ENCODE measurements at places on chromosomes 3 and 15. TPM values are rescaled to one million over a fixed set of nuclear protein-coding genes. Genes with fewer than 3 reads are reported as not detected.

Gene ECE2
- not detected for total RNA-seq

Gene SMCO1
- total RNA-seq: not detected

Gene MORC1
- 0.11 TPM for total RNA-seq

DNA sequence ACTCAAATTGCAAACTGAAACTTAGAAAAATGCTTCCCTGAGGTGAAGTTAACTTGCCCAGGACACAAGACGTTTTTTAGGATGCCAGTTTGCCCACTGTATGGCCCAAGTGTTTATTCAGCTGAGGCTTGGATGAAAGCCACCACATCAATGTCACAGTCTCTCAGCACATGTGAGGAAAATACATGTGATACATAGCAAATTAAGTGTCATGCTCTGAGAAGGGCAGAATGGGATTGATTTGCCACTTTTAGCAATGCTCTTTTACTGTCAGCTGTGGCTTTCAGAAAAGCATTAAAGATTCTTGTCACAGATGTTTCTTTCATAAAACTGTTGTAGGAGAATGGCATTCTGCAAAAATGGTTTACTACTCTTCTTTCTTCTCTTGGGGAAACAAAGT, 165.5 kb downstream of the ZIC1 start:
- no peak for DNase-seq
- no peaks in the 10 kb centered on the region for H3K27me3 ChIP-seq
- H3K4me1 ChIP-seq: no peaks in the 10 kb centered on the region
- H3K27ac ChIP-seq: no peak overlapping the region

GRCh38 chr3:102189956-102190723, 244.7 kb upstream of the ZPLD1 start:
- no peaks in the 10 kb centered on the region for H3K4me1 ChIP-seq
- H3K36me3 ChIP-seq: no peaks in the 10 kb centered on the region
- no peaks in the 10 kb centered on the region for H3K27me3 ChIP-seq

GRCh38 chr3:16522834-16523233, 9.3 kb upstream of the RFTN1 start:
- no peak overlapping the region for H3K4me3 ChIP-seq
- H3K27me3 ChIP-seq: no peaks in the 10 kb centered on the region
- DNase-seq: no peak
- no peaks in the 10 kb centered on the region for H3K36me3 ChIP-seq
- no peak overlapping the region for H3K27ac ChIP-seq

Gene THSD4
- 22.4 TPM for total RNA-seq

Gene WDR49
- total RNA-seq: 1.3 TPM

DNA sequence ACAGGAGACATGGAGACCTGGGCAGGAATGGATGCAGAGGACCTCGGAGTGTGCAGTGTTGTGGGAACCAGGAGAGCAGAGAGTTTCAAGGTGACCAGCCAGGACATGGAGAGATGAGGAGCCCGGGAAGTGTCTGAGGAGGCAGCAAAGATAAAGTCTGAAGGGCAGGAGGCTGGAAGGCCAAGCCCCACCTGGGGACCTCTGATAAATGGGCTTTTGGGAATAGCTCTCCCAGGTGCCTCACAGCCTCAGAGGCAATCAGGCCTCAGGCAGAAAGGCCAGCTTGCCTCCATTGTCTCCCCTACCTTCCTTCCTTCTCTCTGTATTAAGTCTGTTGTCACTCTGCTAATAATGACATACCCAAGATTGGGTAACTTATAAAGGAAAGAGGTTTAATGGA, 97.5 kb upstream of the TPM1 start:
- H3K27me3 ChIP-seq: no peaks in the 10 kb centered on the region
- peaks cover 11% of the 10 kb centered on the region for H3K4me1 ChIP-seq
- DNase-seq: no peak
- H3K4me3 ChIP-seq: no peak overlapping the region
- no peak overlapping the region for H3K27ac ChIP-seq

Gene TM6SF1
- total RNA-seq: 3.9 TPM

DNA sequence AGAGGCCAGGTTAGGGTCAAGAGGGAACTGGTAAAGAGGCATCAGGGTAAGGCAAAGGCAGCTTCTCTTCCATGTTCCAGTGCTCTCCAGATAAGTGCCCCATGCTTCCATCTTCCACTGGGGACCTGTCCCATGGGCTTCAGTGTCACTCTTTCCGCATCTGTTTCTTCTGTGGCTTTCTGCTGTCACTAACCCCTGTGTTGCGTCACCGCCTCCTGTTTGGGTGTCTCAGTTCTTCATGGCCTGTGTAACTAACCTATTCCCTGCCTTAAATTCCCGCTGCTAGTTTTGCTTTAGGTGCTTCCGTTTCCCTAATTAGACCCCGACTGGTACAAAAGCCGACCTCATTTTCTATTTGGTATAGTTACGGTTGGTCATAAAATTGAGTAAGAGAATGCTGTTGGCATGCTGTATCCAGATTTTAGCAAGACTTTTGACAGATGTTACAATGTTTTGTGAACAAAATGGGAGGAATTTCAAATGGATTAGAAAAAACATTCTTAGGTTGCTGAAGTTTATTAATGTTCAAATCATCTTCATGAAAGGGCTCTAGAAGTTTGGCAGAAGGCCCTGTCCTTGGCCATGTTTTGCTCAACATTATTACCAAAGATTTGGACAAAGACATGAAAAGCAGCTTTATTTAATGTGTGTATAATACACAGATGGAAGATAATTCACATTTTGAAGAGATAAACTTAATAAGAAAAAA, 245.3 kb downstream of the BBX start:
- no peaks in the 10 kb centered on the region for H3K36me3 ChIP-seq
- H3K27ac ChIP-seq: peak overlapping the region; percentile 78
- DNase-seq: peak; percentile 65
- peaks cover 22% of the 10 kb centered on the region for H3K4me1 ChIP-seq

Gene FHIT
- 38.1 TPM for total RNA-seq

DNA sequence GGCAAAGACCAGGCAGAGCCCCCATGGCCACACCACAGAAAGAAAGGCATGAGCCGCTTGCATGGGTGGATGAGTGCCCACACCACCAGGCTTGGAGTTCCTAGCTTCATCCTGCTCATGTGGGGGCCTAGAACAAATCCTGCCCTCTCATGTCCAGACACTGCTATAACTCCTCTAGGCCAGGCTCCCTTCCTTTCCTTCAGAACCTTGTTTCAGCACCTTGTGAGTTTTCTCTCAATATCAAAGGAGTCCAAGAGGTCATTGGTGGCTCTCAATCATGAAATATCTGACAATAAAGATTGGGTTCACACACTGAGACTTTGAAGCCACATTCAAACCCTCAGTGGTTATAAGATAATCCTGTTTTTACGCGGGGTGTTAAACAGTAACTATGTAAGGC, 12.7 kb downstream of the SLC6A20 start:
- H3K4me3 ChIP-seq: no peak overlapping the region
- no peak overlapping the region for H3K27ac ChIP-seq
- no peak for DNase-seq
- H3K36me3 ChIP-seq: no peaks in the 10 kb centered on the region
- H3K27me3 ChIP-seq: no peaks in the 10 kb centered on the region

DNA sequence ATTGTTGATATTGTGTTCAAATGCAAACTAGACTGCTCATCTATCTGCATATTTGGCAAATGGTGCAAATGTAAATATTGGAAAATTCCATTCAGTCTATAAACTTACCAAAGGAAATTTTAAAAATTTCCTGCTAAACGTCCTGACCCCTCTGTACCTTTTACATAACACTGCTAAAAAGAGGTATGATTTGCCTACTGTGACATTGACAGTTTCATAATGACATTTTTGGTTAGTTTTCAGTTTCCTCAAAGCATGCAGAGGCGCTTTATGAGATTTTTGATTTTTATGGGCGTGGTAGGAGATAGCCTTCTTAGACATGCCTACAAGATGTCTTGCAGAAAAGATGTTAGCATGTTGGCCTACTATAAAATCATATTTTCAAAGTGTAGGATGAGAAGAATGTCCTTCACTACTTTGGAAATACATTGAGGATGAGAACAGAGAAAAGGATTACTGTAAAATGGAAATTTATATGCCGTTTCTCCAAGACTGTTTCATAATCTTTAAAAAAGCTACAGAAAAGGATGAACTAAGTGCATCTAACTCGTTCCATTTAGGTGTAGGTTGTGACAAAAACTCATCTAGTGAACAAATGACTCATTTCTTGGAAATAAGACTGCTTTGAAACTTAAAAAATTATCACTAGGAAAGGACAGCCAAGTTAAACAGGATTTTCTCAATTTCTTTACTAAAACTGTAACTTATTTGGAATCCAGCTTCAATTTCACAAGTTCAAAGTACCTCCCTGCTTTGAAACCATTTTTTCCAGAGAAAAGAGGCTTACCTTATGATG, 14.5 kb upstream of the ISLR start:
- H3K27ac ChIP-seq: no peak overlapping the region
- no peak for DNase-seq
- no peaks in the 10 kb centered on the region for H3K36me3 ChIP-seq

GRCh38 chr3:122273498-122273897, 51.5 kb upstream of the CSTA start:
- no peak overlapping the region for H3K27ac ChIP-seq
- no peaks in the 10 kb centered on the region for H3K4me1 ChIP-seq
- no peaks in the 10 kb centered on the region for H3K36me3 ChIP-seq
- H3K27me3 ChIP-seq: no peaks in the 10 kb centered on the region
- no peak overlapping the region for H3K4me3 ChIP-seq

Gene KCTD6
- total RNA-seq: 8.8 TPM

DNA sequence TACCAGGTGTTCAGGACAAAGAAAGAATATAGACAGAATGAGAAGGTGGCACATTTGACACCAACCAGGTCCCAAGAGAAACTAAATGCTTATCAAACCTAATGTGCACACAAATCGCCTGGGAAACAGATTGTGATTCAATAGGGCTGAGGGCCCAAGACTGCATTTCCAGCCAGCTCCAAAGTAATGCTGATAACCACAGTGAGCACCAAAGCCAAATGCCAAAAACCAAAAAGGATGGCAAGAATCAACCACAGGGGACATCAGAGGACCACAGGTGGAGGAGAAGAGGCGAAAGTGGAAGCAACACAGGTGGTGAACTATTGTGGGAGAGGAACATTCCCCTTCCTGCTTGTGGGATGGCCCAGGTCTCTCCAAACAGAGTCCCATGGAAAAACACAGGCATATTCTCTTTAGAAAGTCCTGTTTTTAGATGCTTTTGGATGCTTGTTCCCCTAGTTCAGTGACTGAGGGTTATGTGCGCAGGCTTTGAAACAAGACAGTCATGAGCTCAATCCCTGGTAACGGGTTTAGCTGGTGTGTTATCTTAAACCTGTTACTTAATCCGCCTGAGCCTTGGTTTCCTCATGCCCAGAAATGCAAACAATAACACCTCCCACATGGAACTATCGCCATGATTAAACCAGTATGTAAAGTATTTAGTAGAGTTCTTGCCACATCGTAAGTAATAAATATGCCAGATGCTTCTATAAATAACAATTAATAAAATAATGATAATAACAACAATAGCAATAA, 241.7 kb downstream of the ATP8B4 start:
- H3K27me3 ChIP-seq: no peaks in the 10 kb centered on the region
- H3K4me1 ChIP-seq: no peaks in the 10 kb centered on the region
- peak overlapping the region; percentile 77 for H3K27ac ChIP-seq
- H3K36me3 ChIP-seq: no peaks in the 10 kb centered on the region
- no peak overlapping the region for H3K4me3 ChIP-seq
- DNase-seq: no peak

Gene CHL1
- total RNA-seq: 28.3 TPM

Gene SLC6A11
- total RNA-seq: not detected

DNA sequence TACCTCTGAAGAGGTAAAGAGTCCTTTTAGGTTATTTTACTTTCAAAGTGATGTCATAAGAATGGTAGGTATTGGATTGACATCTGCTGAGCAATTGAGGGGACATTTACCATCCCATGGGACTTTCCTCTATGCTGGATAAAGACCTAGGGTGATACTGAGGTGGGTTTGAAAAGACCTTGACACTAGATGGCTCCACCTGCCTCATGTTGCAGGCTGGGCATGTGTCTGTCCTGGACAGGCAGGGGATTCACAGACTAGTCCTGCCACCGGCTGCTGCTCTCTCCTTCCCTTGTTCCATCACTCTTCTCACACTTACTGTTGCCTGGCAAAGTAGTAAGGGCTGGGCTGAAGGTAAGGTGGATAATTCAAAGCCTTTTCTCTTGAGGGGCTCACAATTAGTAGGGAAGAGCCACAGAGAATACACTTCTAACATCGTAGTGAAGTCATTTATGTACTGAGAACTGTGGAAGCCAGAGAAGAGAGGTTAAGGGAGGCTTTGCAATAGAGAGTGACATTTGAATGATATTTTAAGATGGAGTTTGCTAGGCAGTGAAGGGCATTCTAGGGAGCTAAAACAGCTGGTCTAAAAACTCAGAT, 27.7 kb downstream of the TRAK1 start:
- no peak overlapping the region for H3K4me3 ChIP-seq
- no peaks in the 10 kb centered on the region for H3K36me3 ChIP-seq
- no peak overlapping the region for H3K27ac ChIP-seq
- no peak for DNase-seq

DNA sequence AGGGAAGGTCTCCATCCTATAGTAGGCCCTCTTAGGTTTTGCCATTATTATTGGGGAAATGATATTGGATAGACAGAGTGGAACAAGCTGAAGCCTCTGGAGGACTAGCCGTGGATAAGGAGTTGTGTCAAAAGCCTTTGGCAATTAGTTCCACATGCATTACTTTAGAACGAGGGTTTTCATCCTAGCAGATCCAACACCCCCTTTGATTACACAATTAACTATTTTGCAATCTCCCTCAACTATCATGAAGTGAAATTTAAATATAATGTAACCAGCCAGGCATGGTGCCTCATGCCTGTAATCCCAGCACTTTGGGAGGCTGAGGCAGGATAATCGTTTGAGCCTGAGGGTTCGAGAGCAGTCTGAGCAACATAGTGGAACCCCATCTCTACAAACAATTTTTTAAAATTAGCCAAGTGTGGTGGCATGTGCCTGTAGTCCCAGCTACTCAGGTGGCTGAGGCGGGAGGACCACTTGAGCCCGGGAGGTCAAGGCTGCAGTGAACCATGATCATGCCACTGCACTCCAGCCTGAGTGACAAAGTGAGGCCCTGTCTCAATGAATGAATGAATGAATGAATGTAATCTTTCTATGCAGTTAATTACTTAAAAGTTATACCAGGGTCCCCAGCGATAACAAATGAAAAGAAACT, 56.8 kb downstream of the PXYLP1 start:
- no peak overlapping the region for H3K4me3 ChIP-seq
- no peaks in the 10 kb centered on the region for H3K27me3 ChIP-seq
- no peak for DNase-seq
- H3K27ac ChIP-seq: no peak overlapping the region
- no peaks in the 10 kb centered on the region for H3K36me3 ChIP-seq

- H3K27ac ChIP-seq: no peak overlapping the region
- H3K27me3 ChIP-seq: no peaks in the 10 kb centered on the region
- no peak for DNase-seq
- H3K4me3 ChIP-seq: no peak overlapping the region
- H3K4me1 ChIP-seq: no peaks in the 10 kb centered on the region
Measured at GRCh38 chr3:165883863-165884478, 46.7 kb upstream of the BCHE start.

DNA sequence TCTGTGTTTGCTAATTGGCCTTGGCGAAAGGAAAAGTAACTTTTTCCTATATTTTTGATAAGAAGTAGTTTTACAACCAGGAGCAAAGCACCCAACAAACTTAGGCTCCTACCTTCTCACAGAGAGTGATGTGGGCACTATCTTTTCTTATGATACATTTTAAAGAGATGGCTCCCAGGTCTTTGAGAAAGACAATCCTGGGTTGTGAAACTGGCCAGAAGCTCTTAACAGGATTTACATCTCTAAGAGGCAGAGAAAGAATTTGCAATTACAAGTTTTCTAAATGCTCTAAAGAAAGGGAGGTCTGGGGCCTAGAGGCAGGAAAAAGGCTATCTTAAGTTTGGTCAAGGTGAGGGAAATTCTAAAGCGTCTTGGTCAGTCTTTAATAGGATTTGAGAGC, 609.7 kb downstream of the VGLL3 start:
- no peak for DNase-seq
- no peaks in the 10 kb centered on the region for H3K4me1 ChIP-seq
- H3K27ac ChIP-seq: no peak overlapping the region
- H3K36me3 ChIP-seq: no peaks in the 10 kb centered on the region
- H3K4me3 ChIP-seq: no peak overlapping the region

Gene SNURF
- 0.66 TPM for total RNA-seq

Measured in adrenal gland (tissue), 19 donors.